ENCODE measurements at places on chromosomes 2 and 18. TPM values are rescaled to one million over a fixed set of nuclear protein-coding genes. Genes with fewer than 3 reads are reported as not detected.

The ZFAND2B gene
- total RNA-seq: 42.0 TPM

The TRMT61B gene
- total RNA-seq: 19.7 TPM

The TSPYL6 gene
- total RNA-seq: not detected

The FBXO48 gene
- 0.52 TPM for total RNA-seq

The COL4A3 gene
- 3.9 TPM for total RNA-seq

The GPATCH11 gene
- total RNA-seq: 2.1 TPM

The ACVR1C gene
- total RNA-seq: not detected

The CRACDL gene
- not detected for total RNA-seq

The IL1R1 gene
- 1.5 TPM for total RNA-seq

The ITSN2 gene
- total RNA-seq: 14.7 TPM

The MC4R gene
- total RNA-seq: not detected

The LAMA1 gene
- total RNA-seq: 38.2 TPM

The KLHL30 gene
- total RNA-seq: 0.96 TPM

The GKN1 gene
- total RNA-seq: not detected

The ST6GAL2 gene
- total RNA-seq: not detected

The SERPINB3 gene
- total RNA-seq: not detected

The ASPRV1 gene
- 0.12 TPM for total RNA-seq

The NEU2 gene
- total RNA-seq: not detected

The SRD5A2 gene
- not detected for total RNA-seq

The ARHGAP15 gene
- not detected for total RNA-seq

The LINC00305 gene
- not detected for total RNA-seq

The NEU4 gene
- 5.9 TPM for total RNA-seq

The C1QL2 gene
- not detected for total RNA-seq

The AGPS gene
- total RNA-seq: 26.8 TPM

The UGT1A8 gene
- 0.87 TPM for total RNA-seq

The SKOR2 gene
- not detected for total RNA-seq

The C18orf54 gene
- total RNA-seq: 5.6 TPM

The TBR1 gene
- total RNA-seq: not detected

The CXCR1 gene
- total RNA-seq: not detected

The TDRD15 gene
- total RNA-seq: not detected

The ODC1 gene
- total RNA-seq: 233 TPM

The PELI1 gene
- total RNA-seq: 10.9 TPM

The MATN3 gene
- total RNA-seq: 3.6 TPM

The OTX1 gene
- total RNA-seq: not detected

The CCL20 gene
- 0.95 TPM for total RNA-seq

The WDCP gene
- total RNA-seq: 10.6 TPM

The NT5DC4 gene
- not detected for total RNA-seq

The CRYGC gene
- total RNA-seq: not detected

The IL36G gene
- total RNA-seq: not detected

The CFC1 gene
- not detected for total RNA-seq

The RAD51AP2 gene
- not detected for total RNA-seq

The TMEM200C gene
- not detected for total RNA-seq
